Effector memory CD4-positive, alpha-beta T cell (primary cell): ENCODE measurements at places on chromosomes 1 and 21.

DNA sequence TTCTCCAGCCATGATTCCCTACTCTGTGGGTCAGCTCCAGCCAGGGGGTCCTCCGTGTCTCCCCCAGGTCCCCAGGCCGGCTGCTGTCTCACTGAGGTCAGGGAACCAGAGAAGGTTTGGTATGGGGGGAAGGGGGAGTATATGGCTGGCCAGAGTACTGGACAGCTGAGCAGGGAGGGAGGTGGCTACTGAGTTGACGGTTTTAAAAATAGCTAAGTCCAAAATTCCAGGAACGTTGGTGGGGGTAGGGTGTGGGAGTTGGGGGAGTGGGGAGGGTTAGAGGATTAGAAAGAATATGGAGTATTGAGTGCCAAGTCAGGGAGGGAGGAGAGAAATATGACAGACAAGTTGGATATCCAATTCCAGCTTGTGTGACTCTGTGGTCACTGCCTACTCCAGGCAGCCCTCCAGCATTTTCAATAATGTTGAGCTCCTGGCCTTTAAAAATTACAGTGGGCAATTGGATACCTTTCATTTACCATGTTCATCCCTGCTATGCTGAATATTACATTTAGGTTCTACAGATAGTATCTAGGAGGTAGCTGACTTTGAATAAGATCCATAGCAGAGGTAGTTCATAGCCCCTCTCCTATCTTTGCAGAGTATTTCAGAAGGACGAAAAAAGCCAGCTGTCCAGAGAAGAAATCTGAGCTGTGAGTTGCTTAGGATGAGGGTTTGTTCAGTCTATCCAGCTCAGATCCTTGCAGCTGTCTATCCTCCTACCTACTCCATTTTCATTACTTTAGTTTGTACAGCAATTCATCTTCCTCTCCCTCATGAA is at the start of gene HJV:
Gene HJV (minus strand): TSS at position 114 of the 781 bp plus-strand sequence. CDS start 1,504 bp downstream, outside the sequence.
- DNase-seq: no peak

DNA sequence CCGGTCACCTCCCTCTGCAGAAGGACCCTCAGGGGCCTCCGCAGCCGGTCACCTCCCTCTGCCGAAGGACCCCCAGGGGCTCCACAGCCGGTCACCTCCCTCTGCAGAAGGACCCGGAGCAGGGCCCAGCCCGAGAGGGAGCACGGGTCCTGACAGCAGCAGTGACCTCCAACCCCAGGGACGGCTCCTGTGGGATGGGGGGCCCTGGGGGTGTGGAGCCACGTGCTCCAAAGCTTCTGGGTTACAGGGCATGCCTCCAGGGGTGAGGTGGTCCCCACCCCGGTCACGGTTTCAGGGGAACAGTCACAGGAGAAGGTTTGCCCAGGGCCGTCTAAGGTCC is 40.3 kb downstream of the SLC19A1 start:
- DNase-seq: no peak

DNA sequence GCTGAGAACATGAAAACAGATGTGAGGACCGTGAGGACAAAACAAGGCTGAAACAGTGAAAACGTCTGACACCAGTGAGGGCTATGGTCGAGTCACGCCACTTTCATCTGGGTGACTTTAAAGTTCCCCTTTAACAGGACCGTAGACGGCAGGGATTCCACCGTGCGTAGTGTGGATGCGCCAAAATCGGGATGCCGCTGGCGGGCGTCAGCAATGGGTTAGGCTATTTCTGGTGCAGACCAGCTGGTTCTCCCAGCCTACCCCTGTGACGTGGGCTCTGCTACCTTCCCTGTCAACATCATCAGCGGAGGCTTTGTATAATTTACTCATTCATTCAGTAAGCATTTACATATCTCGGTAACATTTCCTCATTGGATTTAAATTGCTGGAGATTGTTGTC is 246.6 kb upstream of the AJAP1 start:
- no peak for DNase-seq

GRCh38 chr1:232878086-232878485 is 72.3 kb upstream of the NTPCR start:
- no peak for DNase-seq

DNA sequence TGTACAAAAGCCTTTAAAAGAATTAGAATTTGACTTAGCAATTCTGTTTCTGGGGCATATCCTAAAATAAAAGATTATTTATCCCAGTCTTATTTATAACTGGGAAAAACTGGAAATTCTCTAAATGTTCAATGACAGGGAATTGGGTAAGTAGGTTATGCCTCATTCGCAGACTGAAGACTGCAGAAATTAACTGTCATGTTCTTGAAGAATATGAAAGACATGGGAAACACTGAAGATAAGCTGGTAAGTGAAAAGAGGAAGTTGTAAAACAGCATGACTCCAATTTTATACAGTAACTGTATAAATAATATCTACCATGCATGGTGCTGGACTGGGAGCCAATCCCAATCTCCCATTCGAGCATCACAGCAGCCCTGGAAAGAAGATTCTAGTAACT is 50.6 kb upstream of the SLC2A1 start:
- no peak for DNase-seq

DNA sequence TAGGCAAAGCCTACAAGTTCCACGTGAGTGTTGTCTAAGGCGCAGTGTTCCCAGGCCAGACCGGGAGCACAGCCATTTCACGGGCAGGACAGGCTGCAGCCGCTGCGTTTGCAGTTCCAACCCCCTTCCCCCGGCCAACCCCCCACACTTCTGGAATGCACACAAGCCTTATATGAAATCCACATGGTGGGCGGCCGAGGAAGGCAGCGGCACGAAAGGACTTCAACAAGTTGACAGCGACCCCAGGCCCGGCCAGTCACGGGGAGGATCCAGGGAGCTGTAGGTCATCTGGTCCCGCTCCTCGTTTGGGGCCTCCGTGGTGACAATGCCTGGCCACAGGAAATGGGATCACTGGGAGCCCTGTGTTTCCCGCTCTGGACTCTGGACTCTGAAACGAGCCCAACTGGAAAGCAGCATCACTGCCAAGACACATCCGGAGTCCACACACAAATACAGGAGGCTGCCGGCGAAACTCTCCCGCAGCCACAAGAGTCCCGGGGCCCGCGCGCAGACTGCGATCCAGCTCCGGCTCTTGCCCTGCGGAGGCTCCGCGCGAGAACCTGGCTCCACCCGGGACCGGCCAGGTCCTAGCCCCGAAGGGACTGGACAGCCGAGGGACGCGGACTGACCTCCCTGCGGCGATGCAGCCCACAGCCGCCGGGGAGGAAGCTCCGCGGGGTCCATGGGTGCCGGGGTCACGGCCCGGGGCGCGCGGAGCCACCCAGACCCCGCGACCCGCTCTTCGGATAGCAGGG is 794 bp downstream of the NID1 start:
- DNase-seq: no peak

DNA sequence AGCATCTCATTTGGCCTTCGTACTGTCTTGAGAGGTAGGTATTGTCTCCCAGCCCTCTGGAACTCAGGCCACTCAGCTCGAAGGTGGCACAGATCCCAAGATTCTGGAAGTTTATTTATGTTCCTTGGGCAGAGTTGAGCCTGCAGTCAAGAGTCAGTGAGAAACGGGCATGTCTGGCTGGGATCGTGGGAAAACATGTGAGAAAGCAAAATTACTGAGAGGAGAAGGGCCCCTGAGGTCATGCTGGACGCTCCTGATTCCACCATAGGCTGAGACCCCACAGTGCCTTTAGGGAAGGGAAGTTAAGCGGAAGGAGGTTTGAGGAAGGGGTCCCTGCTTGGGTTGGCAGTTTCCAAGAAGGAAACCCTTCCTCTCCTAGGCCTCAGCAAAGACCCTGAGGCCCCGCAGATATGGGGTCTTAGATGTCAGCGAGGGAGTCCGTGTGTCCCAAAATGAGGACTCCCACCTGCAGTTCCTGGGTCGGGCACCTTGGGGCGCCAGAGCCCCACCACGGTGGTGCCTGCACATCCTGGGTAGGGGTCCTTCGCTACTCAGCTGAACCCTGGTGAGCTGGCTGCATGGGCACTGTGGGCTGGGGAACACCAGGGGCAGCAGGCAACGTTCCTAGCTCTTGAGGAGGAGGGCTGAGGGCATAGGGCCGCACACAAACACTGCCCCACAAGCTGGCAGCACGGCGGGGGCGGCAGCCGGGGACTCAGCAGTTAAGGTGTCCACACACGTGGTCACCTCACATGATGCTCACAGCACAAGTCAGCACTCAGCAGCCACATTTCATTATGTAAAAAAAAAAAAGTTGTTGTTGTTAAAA is 12.3 kb upstream of the SEMA4A start:
- DNase-seq: peak; percentile 46

- no peak for DNase-seq
Observed at GRCh38 chr1:14514739-14515138, 83.7 kb upstream of the KAZN start.

DNA sequence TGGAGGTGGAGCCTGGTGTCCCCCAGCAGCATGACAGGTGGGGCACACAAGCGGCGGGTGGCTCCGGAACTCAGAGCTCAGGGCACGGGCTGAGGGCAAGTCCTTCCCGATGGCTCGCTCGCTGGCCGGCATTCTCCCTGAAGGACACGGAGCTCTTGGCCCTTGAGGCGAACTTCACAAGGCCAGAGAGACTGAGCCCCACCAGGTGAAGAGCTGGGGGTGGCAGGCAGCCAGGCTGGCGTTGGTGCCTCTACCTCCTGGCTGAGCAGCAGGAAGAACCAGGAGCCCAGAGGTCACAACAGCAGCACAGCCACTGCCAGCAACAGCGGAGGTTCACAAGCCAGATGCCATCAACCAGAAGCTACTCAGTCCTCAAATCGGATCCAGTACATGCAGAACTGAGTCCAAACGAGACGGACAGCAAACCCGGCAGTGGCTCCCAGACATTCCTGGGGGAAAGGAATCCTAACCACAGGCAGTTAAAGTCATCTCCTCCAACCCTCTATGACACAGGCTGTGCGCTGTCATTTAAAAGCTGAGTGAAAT is 54.1 kb downstream of the NPHP4 start:
- no peak for DNase-seq

DNA sequence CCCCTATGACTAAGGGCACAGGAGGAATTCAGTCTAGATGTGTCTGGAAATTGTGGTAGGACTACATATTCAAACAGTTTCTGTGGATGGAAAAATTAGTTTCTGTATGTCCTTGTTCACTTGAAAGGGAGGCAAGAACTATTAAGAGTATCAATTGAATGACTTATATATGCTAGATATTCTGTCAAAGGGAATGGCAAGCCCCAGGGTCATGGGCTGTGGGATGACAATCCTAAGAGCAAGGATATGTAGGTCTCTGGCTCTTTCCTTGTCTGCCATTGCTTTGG is 383.5 kb upstream of the B3GALT2 start:
- DNase-seq: no peak

DNA sequence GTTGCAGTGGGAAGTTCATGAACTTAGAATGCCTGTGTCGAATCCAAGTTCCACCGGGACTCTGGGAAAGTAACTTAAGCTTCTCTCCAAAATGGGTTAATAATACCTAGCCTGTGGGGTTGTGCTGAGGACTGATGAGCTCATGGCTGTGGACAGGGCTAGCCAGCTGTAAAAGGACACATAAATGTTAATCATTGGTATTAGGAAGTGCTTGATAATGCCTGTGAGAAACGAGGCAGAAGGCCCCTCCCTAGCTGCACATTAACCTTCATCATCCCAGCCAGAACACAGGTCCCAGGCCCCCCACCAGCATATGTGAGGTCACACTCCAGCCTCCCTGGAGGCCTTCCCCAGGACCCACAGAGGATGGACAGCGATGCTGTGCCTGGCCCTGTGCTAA is 789 bp upstream of the GJB4 start:
- no peak for DNase-seq

DNA sequence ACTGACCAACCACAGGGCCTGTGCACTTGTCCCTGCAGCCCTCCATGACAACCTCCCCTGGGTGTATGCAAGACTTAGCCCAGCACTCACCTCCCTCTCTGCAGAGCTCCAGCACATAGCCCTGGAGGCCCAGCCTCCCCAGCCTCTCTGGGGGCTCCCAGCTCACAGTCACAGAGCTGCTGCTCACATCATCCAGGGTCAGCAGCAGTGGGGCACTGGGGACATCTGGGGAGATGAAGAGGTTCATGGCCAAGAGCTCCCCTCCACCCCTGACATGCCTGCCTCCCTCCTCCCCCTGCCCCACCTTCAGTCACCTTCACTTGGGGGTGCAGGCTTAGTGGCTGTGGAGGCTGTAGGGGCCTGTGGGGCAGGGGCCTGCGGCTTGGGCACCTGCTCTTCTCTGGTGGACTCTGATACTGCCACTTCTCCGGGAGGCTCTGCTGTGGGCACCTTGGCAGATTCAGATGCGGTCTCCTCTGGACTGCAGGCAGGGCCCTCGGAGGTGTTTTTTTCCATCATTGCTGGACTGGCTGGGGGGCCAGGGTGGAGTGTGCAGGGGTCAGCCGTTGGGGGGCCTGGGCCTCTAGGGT is at the start of gene MYBPH:
Gene MYBPH (minus strand): TSS at position 590 of the 590 bp plus-strand sequence. CDS start 71 bp downstream, at position 519.
- DNase-seq: no peak

DNA sequence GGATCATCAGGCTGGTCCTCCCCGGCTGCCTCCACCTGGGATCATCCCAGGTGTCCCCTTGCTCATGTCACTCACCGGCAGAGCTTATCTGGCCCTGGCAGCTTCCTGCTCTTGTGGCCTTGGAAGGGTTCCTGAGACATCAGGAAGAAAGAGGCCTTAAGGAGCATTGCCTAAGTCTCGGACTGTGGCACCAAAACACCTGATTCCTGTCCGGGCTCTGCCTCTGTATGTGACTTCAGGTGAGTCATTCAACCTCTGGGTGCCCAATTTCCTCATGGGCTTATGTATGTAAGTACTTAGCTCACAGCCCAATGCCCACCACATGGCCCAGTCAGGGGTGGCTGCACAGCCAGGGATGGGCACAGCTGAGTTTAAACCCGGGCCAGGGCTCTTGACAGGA is 255.9 kb upstream of the VAMP3 start:
- DNase-seq: no peak

- DNase-seq: no peak
Observed at GRCh38 chr1:87972811-87973210, 644.1 kb downstream of the LMO4 start.

GRCh38 chr1:202501281-202501680 is 152.8 kb downstream of the PPP1R12B start:
- no peak for DNase-seq

DNA sequence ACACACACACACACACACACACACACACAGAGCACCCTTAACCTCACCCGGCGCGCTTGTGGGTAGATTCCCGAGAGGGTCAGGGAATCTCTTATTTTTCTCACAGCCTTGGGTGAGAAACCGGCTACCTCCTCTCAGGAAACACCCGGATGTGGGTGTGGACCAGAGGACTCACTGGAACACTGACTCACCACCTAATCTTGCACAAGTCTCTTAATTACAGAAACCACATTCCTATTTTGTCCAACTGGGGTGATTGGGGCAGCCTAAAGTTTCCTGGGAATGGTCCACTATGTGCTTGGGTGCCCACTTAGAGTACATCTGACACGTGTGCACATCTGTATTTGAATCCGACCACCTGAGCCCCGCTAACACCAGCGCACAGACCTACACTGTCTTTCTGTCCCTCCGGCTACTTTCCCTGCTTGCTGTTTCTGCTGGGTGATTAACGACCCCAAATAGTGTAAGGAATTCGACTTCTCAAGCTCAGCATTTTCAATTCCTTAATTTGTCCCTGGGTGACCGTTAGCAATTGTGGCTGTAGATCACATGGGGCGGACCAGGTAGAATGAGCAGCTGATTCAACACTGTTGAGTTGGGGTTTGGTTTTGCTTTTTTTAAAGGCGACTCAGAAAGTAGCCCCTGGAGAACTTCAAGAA is 14.0 kb upstream of the TBX15 start:
- no peak for DNase-seq

- no peak for DNase-seq
Observed at GRCh38 chr1:88867743-88868521, 23.4 kb downstream of the GTF2B start.

GRCh38 chr1:74463333-74463988 is 49.0 kb downstream of the LRRC53 start:
- no peak for DNase-seq

- no peak for DNase-seq
Observed at GRCh38 chr1:230399321-230400006, 26.7 kb downstream of the PGBD5 start.

- no peak for DNase-seq
Observed at GRCh38 chr1:234676103-234676594, 66.2 kb upstream of the IRF2BP2 start.
